ENCODE measurements at places on chromosomes 1 and 21.

GRCh38 chr1:162138599-162139181 lies 69.2 kb downstream of the NOS1AP start:
- no peak for DNase-seq

GRCh38 chr1:235060607-235061470 lies 67.8 kb downstream of the TOMM20 start:
- DNase-seq: no peak

DNA sequence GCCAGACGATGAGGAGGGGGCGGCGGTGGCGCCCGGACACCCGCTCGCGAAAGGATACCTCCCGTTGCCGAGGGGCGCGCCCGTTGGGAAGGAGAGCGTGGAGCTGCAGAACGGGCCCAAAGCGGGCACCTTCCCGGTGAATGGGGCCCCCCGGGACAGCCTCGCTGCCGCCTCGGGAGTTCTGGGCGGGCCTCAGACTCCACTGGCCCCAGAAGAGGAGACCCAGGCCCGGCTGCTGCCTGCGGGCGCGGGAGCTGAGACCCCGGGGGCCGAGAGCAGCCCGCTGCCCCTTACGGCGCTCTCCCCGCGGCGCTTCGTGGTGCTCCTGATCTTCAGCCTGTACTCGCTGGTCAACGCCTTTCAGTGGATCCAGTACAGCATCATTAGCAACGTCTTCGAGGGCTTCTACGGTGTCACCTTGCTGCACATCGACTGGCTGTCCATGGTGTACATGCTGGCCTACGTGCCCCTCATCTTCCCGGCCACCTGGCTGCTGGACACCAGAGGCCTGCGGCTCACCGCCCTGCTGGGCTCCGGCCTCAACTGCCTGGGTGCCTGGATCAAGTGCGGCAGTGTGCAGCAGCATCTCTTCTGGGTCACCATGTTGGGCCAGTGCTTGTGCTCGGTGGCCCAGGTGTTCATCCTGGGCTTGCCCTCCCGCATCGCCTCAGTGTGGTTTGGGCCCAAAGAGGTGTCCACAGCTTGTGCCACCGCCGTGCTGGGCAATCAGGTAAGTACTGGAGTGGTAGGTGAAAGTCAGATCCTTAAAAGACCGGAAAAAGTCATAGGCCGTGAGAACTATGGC lies 588 bp downstream of the FLVCR1 start:
- DNase-seq: no peak

DNA sequence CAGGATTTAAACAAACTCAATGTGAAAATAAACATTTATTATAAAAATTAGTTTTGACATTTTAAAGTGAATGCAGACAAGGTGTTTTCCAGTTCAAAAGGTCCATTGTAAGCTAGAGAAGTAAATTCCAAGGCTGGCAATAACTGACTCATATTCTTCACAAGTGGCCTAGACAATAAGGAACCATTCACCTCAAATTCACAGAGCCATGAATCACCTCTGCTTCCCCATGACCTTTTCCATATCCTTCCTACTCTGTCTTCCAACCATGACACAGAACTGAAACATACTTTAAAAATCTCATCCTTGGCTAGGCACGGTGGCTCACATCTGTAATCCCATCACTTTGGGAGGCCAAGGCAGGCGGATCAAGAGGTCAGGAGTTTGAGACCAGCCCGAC lies 24.8 kb downstream of the F11R start:
- DNase-seq: no peak

DNA sequence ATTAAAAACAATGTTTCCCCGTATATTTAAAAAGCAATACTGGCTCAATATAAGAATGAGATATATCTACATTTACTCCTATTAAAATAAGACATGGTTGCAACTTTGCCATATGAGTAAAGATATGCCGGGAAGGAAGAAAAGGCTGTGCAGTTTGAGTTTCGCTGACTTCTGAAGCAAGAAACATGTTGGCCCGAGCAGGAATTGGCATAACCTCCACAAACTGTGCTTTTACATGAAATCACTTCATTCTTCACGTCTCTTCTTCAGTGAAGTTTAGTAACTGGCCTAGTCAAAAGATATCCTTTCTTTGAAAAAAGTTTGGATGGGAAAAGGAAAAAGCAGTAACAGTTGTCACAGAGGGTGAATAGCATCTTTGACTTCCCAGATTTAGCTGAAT lies 342.0 kb downstream of the PBX1 start:
- DNase-seq: no peak

Data from stimulated activated CD4-positive, alpha-beta T cell treated with anti-CD3 and anti-CD28 coated beads, Interleukin-2, amount 100 ng/mL, for 48 hours (primary cell).